T follicular helper cell (primary cell): ENCODE measurements at places on chromosomes 3 and 15.

GRCh38 chr3:18423401-18424212 is 1.5 kb downstream of the SATB1 start:
- DNase-seq, result no peak

GRCh38 chr15:90959894-90960293 is 5.2 kb downstream of the RCCD1 start:
- no peak for DNase-seq

DNA sequence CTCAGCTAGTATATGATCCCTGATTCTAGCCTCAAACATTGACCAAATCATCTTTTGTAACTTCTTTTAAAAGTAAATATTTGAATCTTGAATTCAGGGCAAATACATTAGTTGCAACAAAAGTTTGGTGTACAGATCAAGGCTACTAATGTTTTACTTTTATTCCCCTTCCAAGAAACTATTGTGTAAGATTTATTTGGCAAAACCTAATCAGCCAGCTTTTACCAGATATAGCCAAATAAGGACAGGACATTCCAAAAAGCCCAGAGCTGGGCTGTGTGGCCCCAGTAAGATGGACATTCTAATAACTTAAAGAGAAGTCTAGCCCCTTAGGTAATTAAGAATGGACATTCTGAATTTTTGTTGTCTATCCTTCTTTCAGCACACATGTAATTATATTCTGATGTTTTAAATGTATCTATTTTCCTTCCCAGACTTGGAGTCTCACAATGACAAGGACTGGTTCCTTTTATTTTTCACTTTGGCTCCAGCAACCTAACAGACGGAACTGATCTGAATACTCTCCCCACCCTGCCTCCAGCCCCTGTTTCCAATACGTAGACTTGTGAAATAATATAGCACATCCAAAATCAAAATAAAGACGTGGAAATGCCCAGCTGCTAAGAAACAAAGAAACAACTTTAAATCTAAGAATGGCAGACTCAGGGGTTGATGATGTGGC is 48.1 kb downstream of the STARD5 start:
- DNase-seq, result no peak

GRCh38 chr3:117272876-117273523 is 563.4 kb downstream of the TUSC7 start:
- DNase-seq, result no peak

GRCh38 chr15:31005660-31006059 is 14.2 kb upstream of the MTMR10 start:
- no peak for DNase-seq

GRCh38 chr3:51353691-51354090 is 31.4 kb upstream of the MANF start:
- DNase-seq, result no peak

GRCh38 chr15:38072007-38072347 is 137.5 kb downstream of the TMCO5A start:
- DNase-seq, result no peak

GRCh38 chr3:101219842-101220560 is 100.4 kb downstream of the IMPG2 start:
- DNase-seq, result no peak

DNA sequence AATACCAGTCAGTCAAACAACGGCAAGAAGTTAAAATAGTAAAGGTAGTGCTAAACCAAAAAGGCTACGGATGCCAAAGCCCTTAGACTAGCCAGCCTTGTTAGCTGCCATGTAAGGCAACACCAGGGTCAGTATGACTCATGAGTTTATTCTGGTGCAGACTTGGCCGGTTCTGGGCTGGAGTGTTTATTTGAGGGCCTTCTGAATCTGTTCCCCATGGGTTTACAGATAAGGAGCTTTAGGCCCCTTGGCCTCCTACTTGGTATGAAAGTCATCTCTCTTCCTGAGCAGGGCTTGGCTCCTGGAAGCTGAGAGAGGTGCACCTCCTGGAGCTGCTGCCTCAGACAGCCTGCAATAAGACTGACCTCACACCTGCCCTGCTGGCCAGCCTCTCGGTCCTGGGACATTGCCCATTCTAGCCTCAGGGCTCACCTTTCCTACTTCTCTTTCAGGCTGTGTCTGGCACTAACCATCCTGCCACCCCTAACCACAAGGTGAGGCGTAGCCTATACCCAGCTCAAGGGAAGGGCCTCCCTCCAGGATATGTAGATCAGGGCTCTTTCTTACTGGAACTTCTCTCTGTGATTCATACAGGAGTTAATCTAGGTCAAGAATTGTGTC is 10.4 kb upstream of the RTP1 start:
- DNase-seq, result no peak

DNA sequence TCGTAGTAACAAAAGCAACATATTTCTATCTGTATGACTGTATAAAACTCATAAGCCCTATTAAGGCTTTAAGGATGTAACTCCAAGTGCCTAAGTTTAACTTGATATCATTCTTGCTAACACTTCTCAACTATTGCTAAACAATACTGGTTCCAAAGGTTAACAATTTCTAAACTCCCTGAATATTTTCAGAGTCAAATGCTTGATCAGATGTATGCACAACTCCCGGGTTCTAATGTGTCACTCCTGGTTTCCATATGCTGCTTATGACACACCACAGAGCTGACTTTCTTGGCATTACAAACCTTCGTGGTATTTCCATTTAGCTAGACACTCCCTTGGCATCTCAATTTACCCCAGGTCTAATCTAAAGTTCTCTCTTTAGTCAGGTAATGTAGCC is 26.3 kb downstream of the DZIP1L start:
- DNase-seq, result no peak
